ENCODE measurements at places on chromosomes 7 and 10.
A peak's percentile ranks its signal among the peaks of the same experiment; 100 is the strongest.

- DNase-seq, result no peak
Observed at GRCh38 chr7:150994838-150995510, 4.2 kb downstream of the NOS3 start.

DNA sequence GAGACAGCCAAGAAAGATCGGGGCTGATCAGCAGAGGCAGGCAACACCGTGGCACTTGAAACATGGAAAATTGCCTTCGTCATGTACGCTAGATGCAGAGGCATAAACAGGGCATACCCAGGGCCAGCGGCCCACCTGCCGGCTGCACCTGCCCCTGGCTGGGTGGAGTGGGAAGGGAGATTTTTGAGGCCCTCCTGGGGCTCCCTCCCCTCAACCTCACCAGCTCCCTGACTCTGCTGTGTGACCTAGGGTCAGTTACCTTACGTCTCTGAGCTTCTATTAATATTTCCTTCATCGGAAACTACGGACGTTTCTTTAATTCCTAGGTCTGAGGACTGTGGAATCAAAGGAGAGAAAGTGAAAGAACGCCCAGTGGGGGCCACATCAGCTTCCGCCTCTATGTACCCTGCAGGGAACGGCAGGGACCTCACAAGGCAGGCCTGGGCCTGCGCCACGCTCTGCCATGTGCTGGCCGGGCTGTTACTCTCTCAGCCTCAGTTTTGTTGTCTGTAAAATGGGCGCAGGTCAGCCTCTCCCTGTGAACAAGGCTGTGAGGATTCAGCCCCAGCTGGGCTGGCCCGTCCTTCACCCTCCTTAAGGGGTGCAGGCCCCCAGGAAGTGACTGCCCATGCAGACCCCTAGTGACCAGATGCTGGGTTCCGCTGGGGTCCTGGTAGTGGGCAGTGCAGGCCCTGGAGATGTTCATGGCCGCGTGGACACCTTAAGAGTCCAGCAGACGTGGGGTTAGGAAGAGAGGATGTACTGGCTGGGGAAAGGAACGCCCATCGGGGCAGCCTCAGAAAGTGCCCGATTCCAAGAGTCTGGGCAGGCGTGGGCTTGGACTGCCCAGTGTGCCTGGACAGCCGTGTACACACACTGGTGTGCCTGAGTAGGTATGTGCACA, 22.7 kb downstream of the ELFN1 start:
- no peak for DNase-seq

GRCh38 chr10:122419016-122419415, 35.4 kb upstream of the ARMS2 start:
- DNase-seq, result no peak

DNA sequence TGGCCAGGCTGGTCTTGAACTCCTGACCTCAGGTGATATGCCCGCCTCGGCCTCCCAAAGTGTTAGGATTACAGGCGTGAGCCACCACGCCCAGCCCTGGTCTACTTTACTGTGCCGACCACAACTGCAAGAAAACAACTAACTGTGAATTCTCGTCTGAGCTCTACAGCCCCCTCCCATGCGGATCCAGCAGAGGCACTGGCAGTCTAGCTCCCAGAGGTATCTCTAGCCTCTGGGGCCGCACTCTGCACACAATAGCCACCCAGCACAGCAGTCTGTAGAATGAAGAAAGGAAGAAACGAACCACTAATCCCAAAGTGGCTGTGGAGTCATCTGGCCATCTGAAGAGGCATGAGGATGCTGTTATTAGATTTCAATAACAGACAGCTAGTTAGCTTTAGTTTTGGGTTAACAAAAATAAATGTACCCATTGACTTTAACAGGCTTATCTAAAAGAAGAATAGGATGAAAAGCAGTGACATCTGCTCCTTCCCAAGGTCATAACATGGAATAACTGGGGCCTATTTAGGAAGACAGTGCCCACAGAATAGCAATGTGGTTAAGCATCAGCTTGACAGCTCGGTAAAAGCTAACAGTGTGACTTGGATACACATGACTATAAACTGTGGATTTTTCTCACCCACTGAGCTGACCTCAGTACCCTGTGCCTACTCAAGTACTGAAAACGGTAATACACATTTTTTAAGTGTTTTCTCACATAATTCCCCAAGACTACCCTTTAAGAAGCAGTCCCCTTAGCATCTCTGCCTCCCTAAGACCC, 131.9 kb downstream of the TNS3 start:
- no peak for DNase-seq

DNA sequence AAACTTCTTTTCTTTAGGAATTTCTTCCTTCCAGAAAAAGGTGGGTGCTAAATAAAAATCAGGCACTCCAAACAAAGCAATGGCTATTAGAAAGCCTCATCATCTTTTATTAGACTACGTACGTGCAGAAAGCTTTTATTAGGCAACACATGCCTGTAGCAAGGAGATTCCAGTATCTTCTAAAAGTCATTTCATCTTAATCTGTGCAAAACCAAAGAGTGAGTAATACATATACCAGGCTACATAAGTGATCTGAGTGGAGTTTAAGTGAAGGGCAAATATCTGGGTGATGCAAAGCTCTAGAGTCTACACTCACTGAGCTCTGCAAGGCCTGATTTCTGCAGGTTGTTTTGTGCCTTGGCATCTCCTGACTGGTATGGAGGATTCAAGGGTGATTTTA, 231.7 kb downstream of the ELMO1 start:
- no peak for DNase-seq

DNA sequence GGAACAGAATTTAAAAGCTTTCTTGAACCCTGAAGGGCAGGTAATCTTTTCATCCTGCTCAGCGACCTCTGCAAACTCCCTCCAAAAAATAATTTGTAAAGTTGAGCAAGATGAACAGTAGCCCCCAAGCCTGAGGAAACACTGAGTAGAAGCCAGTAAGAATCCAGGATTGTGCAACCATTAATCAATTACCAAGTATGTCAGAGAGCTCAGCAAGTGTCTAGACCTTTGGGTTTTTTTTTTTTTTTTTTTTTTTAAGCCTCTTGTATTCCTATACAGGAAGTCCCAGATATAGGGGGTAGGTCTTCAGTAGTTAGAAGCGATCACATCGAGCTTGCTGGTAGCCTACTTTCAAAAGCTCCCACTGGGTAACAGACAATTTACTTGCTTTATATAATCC, 155.2 kb downstream of the DGKI start:
- DNase-seq, result no peak

GRCh38 chr7:36062154-36062815, 90.8 kb upstream of the EEPD1 start:
- peak; percentile 48 for DNase-seq

- DNase-seq, result no peak
Observed at GRCh38 chr10:14695847-14696480, 78.7 kb downstream of the FAM107B start.

DNA sequence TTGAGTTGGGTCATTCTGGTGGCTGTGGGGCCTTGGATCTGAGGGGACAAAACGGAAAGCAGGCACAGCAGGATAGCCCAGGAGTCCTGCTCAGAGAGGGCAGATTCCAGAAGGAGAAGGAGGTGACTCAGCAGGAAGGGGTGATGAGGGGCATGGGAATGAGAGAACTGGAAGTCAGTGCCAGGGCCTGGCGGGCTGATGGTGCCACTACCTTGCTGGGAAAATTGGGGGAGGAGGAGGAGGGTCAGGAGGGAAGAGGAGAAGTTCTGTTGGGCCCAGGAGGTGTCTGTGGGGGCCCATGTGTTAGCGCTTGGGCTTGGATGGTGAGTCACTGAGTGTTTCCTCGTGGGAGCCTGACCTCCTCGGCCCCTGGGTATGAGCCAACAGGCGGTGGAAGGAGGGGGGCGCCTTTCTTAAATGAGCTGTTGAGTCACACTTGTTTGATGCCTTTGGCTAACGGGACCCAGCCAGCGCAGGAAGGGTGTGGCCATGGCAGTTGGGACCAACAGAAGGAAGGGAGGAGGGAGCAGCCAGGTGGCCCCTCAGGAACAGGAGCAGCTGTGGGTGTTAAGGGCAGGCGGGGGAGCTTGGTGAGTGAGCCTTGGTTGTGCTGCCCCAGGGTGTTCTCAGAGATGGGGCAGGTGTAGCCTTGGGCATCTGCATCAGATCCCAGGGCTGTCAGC, 130.0 kb upstream of the BTBD16 start:
- peak; percentile 76 for DNase-seq

DNA sequence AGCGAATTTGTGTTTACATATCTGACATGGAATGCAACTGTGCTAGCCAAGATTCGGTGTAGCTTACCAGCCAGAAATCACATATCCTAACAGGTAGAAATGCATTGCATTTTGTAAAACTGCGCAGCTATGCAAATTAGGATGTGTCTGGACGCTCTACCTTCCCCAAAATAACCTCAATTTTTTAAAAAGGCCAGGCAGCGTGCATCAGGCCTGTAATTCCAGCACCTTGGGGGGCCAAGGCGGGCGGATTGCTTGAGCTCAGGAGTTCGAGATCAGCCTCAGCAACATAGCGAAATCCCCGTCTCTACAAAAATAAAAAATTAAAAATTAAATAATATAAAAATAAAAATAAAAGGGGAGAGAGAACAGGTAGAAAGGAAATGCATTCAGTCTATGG, 305.0 kb downstream of the TYW1 start:
- DNase-seq, result no peak

- DNase-seq, result no peak
Observed at GRCh38 chr7:1235501-1236131, 2.9 kb downstream of the UNCX start.

DNA sequence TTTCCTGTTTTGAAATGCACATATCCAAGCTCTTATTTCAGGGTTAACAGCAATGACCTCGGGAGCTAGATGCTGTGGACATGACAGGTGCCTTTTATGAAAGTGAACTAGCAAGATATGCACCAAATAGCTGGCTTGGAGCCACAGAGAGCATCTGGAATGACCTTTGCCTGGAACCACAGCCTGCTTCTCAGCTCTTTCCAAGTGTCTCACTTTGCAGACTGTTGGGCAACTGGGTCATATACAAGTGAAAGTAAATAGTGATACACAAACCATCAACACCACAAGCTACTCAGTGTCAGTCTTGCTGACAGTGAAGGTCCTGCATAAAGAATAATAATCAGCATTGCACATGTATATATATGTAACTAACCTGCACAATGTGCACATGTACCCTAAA, 183.5 kb downstream of the RNF133 start:
- no peak for DNase-seq

- peak; percentile 77 for DNase-seq
Observed at GRCh38 chr10:52308251-52309031, 5.6 kb upstream of the DKK1 start.

- no peak for DNase-seq
Observed at GRCh38 chr7:122460936-122461335, 156.4 kb upstream of the FEZF1 start.

DNA sequence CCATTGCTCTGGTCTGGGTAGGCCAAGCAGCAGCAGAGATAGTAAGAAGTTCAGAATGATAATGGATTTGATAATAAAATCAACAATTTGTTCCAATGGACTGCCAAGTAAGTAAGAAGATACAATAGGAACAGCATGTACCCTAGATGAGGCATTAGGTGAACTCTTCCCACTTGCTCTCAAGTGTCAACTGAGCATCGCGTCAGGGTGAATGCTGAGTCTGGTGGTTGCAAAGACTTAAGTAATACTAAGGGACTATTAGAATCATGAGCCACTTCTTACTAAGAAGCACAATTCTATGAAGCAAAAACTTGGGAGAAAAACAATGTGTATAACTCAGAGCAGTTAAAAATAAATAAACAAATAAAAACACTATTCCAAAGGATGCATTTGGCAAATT, 54.5 kb downstream of the LRRN3 start:
- DNase-seq, result no peak

DNA sequence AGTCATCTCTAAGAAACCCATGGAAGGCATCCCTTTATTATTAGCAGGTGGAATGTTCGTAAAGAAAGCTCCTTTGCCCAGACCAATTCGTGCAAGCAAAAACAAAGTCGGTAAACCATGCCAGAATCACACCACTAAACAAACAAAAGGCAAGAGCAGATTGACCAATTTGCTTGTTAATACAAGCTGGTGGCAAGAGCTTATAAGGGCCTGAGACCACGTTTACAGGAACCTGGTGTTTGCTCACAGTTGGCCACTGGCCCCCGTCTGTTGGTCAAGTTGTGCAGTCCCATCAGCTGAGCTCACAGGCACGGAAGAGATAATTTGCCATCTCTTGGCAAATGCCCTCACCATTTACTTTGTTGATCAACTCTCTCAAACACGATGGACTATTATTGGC, 342.2 kb upstream of the MKI67 start:
- no peak for DNase-seq

GRCh38 chr7:17009007-17009719, 127.4 kb upstream of the AGR3 start:
- DNase-seq, result no peak

DNA sequence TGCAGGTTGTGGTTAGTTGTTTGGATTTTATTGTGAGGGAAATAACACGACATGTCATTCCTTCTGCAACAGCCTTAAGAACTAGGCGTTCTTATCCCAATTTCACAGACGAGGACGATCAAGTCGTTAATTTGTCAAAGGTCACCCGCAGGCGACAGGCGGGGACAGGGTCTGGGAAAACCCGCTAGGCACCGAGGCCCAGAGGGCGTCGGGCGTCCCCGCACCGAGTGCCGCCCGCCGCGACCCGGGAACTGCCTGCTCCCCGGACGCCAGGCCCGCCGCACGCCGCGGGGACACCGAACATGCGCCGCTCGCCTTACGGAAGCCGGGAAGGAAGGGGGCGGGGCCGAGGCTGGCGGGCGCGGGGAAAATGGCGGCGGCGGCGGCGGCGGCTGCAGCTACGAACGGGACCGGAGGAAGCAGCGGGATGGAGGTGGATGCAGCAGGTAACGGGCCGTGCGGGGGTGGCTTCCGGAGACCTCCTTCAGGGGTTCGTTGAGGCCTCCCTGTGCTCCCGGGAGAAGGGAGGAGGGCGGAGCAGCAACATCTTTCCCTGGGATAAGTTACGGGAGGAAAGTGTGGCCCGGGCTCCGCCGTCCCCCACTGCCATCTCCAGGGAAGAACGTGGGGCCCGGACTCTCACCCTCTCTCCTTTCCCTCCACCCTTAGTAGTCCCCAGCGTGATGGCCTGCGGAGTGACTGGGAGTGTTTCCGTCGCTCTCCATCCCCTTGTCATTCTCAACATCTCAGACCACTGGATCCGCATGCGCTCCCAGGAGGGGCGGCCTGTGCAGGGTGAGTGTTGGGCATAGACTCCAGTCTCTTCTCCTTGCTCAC, at the start of gene COPS6:
Gene COPS6 (plus strand): TSS at position 349 of the 837 bp plus-strand sequence. CDS start 22 bp downstream, at position 371.
- peak; percentile 87 for DNase-seq

GRCh38 chr10:22103701-22104470, 100.4 kb upstream of the DNAJC1 start:
- no peak for DNase-seq

GRCh38 chr7:128860158-128861073, 2.2 kb upstream of the ATP6V1F start:
- no peak for DNase-seq

DNA sequence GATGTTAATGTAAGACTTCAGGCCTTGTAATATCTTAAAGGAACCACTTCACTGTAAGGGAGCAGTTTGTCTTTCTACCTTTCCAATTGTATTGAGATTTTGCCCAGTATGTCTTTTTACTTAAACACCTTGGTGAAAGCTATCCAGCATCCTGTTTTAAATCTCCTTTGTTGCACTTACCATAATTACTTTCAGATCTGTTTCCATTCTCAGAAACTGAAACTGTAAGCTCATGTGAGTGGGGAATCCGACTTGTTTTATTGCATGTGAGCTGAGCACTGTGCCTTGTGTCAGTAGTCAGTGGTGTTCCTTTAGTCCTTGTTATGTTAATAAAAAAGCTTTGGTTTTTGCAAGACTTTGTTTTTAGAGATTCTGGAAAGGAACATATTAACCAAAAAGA, 42.2 kb downstream of the BMPR1A start:
- no peak for DNase-seq

GRCh38 chr10:96560966-96561887, 25.6 kb downstream of the TM9SF3 start:
- no peak for DNase-seq

All from femur (tissue), 1 donor.